Umbilical cord (tissue), 2 donors: ENCODE measurements at places on chromosomes 13 and 19.

DNA sequence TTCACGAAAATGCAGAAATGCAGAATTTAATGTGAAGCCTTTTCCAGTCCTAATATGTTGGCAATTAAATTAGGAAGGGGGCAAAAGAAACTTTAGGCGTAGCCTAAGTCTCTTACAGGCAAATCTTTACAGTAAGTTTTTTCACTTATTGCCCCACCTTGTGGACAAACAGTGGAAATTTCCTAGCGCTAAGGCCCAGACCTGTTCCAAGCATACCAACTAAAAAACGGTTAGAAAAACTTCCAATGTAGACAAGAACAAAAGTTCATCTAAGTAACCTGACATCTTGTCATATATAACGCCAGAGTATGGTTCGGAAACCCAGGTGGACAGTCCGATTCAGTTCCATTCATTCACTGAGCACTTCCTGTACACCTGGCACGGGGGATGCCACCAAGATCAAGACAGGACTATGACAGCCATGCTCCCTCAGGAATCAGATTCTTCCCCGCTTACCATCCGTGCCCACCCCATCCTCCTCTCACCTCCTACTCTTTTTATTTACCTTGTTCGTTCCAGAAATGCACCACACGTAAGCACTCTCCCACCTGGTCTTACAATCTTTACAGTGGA is 4.9 kb downstream of the ZAR1L start:
- peak; percentile 71 for DNase-seq

GRCh38 chr13:94950303-94950702 is 238.0 kb upstream of the SOX21 start:
- no peak for DNase-seq

DNA sequence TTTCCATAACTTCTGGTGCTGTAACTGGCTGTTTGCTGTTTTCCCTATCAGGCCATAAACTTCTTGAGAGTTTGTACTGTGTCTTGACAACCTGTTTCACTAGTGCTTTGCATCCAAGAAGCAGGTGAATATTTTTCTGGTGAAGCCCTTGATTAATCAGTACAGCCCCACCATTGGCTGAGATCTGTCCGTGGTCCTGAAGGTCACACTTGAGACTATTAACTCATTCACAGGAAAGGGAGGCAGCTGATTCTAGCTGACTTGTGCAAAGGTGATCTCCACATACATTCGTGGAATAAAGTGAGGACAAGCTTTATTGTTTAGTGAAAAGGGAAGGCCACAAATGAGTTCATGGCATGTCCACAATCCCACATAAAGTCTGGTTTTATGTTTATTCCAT is 61.4 kb upstream of the ZNF835 start:
- DNase-seq, result peak; percentile 23

DNA sequence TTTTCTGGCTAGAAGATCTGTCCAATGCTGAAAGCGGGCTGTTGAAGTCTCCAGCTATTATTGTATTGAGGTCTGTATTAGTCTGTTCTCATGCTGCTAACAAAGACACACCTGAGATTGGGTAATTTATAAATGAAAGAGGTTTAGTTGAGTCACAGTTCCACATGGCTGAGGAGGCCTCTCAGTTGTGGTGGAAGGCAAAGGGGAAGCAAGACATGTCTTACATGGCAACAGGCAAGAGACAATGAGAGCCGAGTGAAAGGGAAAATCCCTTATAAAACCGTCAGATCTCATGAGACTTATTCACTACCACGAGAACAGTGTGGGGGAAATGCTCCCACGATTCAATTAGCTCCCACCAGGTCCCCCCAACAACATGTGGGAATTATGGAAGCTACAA is 980.4 kb downstream of the SLITRK5 start:
- no peak for DNase-seq

GRCh38 chr13:49439609-49440008 is 4.3 kb downstream of the CAB39L start:
- DNase-seq, result no peak

DNA sequence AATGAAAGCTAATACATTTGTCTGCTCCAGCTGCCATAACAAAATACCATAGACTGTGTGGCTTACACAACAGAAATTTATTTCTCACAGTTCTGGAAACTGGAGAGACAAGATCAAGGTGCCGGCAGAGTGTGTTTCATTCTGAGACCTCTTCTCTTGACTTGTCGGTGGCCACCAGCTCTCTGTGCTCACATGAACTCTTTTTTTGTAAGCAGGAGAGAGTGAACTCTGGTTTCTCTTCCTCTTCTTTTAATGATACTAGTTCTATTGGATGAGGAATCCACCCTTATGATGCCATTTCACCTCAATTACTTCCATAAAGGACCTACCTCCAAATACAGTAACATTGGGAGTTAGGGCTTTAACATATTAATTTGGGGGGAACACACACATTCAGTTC is 11.7 kb downstream of the KCTD12 start:
- DNase-seq, result no peak
